ENCODE measurements at places on chromosomes 7 and 10.

GRCh38 chr10:93175490-93175889 is 101.8 kb downstream of the CYP26A1 start:
- DNase-seq: no peak

- DNase-seq: no peak
Measured at GRCh38 chr10:22230158-22230833, 12.5 kb upstream of the EBLN1 start.

GRCh38 chr10:51224671-51225161 is 150.4 kb downstream of the PRKG1 start:
- no peak for DNase-seq

- no peak for DNase-seq
Measured at GRCh38 chr7:12623885-12624498, 53.5 kb downstream of the SCIN start.

DNA sequence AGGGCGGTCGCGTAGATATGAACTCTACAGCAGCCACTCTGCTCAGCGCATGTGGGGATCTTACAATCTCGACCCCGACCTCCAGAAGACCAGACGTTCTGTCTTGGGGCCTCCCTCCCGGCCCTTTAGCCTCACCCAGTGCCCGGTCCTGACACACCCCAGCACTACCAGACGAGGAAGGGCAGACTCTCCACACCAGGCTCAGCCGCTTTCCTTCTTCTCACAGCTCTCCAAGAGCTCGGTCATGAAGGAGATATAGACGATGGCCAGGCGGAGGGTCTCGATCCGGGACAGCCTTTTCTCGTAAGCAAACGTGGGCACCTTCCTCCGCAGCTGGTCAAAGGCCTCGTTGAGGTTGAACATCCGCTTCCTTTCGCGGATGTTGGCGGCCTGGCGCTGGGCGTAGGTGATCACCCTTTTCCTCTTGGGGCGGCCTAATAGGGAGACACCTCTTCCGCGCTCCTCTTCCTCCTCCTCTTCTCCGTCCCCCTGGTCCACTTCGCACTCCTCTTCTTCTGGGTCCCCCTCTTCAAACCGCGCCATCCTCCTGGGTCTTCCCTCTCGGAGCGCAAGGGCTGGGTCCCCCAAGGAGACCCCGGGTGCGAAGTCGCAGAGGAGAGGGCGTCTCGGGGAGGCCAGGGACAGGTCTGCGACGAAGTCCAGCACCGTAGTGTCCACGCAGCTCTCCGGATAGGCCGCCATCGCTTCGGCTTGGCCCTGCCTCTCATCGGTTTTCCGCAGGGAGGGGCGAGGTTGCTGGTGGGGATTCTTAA is at the start of gene FERD3L:
TSS of gene FERD3L (minus strand) at position 761 of the 773 bp plus-strand sequence. CDS start at position 702, 59 bp downstream.
- DNase-seq: no peak

DNA sequence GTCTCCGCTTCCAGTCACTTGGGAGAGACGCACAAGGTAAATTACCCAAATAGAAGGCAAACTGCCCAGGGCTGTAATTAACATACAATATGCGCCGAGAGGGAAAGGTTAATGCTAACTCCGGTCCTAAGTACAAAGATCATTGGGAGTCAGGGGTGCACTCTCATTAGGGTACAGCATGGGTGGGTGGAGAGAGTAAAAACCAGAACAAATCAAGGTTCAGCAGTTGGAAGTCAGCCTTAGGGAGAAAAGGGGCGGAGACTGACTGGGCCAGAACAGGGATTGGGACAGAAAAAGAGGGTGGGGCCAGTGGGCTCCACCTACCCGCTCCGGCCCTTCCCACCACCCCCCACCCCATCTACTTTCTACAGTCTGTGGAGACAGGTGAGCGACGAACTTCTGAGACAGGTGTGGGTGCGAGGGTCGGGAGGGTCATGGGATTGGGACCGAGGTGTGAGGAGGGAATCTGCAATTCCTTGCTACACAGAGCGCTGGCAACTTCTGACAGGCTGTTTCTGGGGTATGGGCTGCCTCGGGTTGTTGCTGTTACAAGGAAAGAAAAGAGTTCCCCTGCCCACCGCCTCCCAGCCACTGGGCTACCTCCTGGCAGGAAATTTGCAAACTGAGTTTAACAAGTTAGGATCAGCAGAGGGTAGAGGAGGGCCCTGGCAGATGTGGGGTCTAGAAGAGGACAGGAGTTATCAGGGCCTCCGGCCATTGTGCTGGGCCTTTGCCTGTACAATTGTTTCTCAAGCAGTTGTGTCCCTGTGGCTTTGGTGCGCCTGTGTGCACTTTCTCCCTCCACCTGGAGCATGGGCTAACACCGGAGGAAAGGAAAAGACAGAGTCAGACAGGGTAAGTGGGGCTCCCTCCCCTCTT is at the start of gene TMEM139:
TSS of gene TMEM139 (plus strand) at position 368 of the 879 bp plus-strand sequence. CDS start 1,000 bp downstream, outside the sequence.
- DNase-seq: no peak

DNA sequence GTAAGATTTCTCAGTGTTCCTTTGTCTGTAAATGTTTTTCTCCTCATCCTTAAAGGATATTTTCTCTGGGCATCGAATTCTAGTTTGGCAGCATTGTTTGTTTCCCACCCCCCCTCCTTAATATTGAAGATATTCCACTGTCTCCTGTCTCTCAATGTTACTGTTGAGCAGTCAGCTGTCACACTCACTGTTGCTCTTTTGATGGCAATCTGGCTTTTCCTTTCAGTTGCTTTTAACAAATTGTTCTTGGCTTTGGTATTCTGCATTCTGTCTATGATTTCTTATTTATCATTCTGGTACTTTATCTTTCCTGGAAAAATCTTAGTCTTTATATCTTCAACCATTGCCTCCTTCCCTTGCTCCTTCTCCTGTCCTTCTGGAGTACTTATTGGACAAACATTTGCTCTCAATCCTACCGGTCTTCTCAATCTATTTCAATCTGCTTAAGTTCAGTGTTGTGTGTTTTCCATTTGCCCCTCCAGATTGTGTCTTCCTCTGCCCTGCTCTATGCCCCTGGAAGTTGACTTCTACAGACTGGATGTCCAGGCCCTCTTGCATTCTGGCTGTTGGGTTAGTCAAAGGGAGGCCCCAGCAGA is 9.3 kb upstream of the GTPBP4 start:
- no peak for DNase-seq

- no peak for DNase-seq
Measured at GRCh38 chr7:156654511-156655234, 14.1 kb downstream of the RNF32 start.

Data from stimulated activated CD8-positive, alpha-beta memory T cell treated with anti-CD3 and anti-CD28 coated beads, Interleukin-4, amount 100 ng/mL, for 1 hour (primary cell).